ENCODE measurements at places on chromosomes 1 and 21.

DNA sequence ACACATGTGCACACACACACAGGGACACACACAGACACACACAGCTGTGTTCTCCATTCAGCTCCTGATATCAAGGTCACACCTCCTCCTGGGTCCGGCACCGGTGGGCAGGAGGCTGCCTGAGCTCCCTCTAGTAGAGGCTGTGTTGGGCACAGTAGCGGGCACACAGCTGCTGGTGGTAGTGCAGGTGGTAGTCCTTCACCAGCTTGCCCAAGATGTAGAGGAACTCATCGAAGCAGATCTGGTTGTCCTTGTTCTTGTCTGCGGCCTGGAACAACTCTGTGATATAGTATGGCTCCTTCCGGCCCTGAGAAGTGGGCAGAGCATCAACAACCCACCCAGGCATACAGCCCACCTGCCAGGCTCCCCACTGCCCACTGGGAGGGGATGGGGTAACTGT, 5.6 kb upstream of the S100A8 start:
- DNase-seq, result no peak

DNA sequence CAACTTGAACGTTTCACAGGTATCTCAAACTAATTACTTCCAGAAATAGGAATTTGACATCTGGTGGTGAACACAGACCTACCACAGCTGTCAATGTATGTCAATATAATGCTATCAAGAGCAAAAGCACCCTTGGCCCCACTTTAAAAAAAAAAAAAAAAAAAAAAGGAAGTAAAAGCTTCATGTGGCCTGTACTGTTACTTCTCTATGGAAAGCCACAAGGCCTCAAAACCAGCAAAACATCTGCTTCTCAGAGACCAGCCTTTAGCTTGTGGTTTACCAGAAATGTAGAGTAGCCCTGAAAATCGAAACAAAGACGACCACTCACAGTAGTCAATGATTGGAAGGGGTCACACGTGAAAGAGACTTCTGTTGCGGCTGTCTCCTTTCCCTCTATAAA, 109.6 kb downstream of the SLC45A1 start:
- peak; percentile 97 for DNase-seq

DNA sequence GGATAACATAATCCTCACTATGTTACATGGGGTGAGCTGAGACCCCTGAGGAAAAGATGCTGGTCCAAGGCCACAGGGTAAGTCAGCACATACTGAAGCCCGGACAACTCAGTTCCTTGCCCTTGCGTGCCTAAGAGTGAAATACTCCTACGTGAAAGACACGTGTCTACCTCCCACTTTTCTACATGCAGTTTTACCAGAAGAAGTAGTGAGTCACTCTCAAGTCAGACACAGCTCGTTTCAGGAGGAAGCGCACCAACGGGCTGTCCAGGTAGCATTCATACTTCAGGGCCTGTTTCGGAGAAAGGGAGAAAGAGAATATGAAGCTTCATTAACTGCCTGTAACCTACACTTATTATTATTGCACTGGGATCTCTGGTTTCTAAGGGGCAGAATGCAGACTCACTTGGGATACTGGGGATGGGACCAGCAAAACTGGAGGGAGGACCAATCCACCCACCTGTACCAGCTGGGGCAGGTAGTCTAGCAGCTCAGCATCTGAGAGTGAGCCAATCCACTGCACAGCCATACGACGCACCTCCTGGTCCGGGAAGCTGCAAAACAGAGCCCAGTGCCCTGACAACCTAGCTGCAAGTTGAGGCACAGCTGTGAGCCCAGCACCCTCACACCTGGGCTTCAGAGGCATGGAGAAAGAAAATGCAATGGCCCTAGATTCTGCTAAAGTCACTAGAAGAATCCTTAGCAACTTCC, 32.4 kb upstream of the PPP1R15B start:
- DNase-seq, result no peak

DNA sequence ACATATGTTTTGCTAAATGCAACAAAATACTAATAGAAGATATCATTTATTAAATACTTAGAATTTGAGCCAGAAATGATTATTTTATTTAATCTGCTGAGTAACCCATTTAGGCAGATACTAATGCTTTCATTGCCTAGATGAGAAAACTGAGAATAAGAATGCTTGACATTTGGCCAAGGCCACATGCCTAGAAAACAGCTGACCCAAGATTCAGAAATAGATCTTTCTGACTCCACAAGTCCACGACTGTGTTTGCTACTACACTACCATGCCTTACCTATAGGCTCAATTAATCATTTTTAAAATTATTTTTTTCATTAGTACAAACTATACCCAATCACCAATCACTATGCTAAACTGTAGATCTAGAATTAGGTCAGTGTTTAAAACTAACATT, 129.7 kb downstream of the ATP1B1 start:
- no peak for DNase-seq

DNA sequence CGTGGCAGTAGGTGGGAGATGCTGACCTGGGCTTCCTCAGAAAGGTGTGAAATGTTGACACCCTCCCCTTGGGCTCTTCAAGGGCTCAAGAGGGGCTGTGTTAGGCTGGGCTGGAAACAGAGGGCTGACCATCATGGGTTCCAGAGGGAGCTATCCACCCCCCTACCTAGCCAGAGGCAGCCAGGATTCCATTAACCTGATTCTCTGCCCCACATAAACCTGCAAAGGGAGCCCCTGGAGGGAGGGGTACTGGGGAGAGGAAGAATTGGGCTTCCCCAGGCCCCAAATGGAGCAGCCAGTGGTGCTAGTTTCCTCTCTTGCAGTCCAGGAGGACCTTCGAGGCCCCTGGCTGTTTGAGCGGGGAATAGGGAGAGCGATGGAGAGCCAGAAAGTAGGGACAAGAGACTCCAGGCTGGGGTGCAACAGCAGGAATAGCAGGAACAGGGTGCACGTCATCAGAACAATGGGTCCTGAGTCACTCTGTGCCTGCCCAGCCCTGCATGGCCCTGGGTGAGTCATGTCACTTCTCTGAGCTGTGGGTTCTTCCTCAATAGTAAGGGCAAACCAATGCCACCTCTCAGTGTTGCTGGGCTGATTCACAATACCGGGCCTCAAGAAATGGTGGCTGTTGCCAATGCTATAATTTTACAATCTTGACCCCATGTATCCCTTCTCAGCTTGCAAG, 121.2 kb downstream of the EPHB2 start:
- DNase-seq, result no peak

DNA sequence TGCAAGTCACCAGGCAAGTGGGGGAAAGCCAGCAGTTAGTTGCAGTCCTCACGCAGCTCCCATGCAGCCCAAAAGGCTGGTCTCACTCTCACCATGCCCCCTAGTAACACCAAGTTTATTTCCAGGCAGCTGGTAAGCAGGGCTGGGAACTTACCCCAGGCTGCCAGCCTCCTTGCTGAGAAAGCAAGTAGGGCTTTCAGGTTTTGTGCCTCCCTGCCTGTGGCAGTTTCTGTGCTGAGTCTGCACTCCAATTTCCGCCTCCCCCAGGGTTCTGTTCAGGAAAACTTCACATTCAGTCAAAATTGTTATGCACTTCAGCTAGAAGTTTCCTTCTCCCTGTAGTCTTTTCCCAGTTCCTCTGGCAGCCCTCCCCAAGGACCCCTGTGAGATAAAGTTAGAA, 102.0 kb upstream of the SGIP1 start:
- DNase-seq, result no peak

- DNase-seq, result peak; percentile 44
Observed at GRCh38 chr1:155175927-155176371, 2.3 kb downstream of the TRIM46 start.

GRCh38 chr1:200376528-200376927, 33.3 kb downstream of the ZNF281 start:
- no peak for DNase-seq

All from OCI-LY7 (cell line).